ENCODE measurements at places on chromosomes 7 and 10. TPM values are rescaled to one million over a fixed set of nuclear protein-coding genes. Genes with fewer than 3 reads are reported as not detected.

VTI1A gene
- total RNA-seq: 20.7 TPM

TRIM50 gene
- total RNA-seq: not detected

ASAH2 gene
- total RNA-seq: under 0.01 TPM

PNLIP gene
- total RNA-seq: not detected

ZNF746 gene
- total RNA-seq: 36.1 TPM

FRMPD2 gene
- total RNA-seq: not detected

HSPA14 gene
- total RNA-seq: 5.7 TPM

ADAM22 gene
- 7.0 TPM for total RNA-seq

MACC1 gene
- total RNA-seq: 6.7 TPM

GPR15LG gene
- not detected for total RNA-seq

NPFFR1 gene
- total RNA-seq: under 0.01 TPM

PRR15 gene
- total RNA-seq: 15.9 TPM

FAM20C gene
- 2.7 TPM for total RNA-seq

NRAP gene
- not detected for total RNA-seq

KCNIP2 gene
- total RNA-seq: 0.27 TPM

NUTM2E gene
- total RNA-seq: under 0.01 TPM

CPVL gene
- 42.0 TPM for total RNA-seq

ATOH7 gene
- 0.27 TPM for total RNA-seq

ADAMTS14 gene
- total RNA-seq: 3.0 TPM

ST8SIA6 gene
- 38.0 TPM for total RNA-seq

EGR2 gene
- total RNA-seq: 1.1 TPM

SLC26A3 gene
- not detected for total RNA-seq

CPA4 gene
- total RNA-seq: not detected

INHBA gene
- under 0.01 TPM for total RNA-seq

MOGAT3 gene
- not detected for total RNA-seq

ASB10 gene
- not detected for total RNA-seq

NPSR1 gene
- total RNA-seq: under 0.01 TPM

PON3 gene
- total RNA-seq: under 0.01 TPM

FAM25A gene
- total RNA-seq: not detected

DOCK4 gene
- 2.4 TPM for total RNA-seq

COBL gene
- total RNA-seq: 0.27 TPM

GPNMB gene
- total RNA-seq: 0.27 TPM

MLXIPL gene
- total RNA-seq: not detected

SLC13A4 gene
- total RNA-seq: not detected

PDE6C gene
- not detected for total RNA-seq

STRIP2 gene
- 0.81 TPM for total RNA-seq

EFCAB10 gene
- not detected for total RNA-seq

PDK4 gene
- 0.81 TPM for total RNA-seq

EPHA1 gene
- 6.2 TPM for total RNA-seq

LRRC4 gene
- total RNA-seq: 0.54 TPM

SP8 gene
- total RNA-seq: not detected

KIF5B gene
- total RNA-seq: 18.0 TPM

SPDYE5 gene
- under 0.01 TPM for total RNA-seq

CDK13 gene
- total RNA-seq: 56.6 TPM

DLD gene
- 37.7 TPM for total RNA-seq

BPGM gene
- 5.9 TPM for total RNA-seq

PRPS1L1 gene
- under 0.01 TPM for total RNA-seq

OPN1SW gene
- not detected for total RNA-seq

Measured in hematopoietic multipotent progenitor cell (in vitro differentiated cells).